ENCODE measurements at places on chromosomes 4 and X.

- no peak for DNase-seq
These were observed 63.6 kb downstream of the SMARCAD1 start for GRCh38 chr4:94271248-94271647.

DNA sequence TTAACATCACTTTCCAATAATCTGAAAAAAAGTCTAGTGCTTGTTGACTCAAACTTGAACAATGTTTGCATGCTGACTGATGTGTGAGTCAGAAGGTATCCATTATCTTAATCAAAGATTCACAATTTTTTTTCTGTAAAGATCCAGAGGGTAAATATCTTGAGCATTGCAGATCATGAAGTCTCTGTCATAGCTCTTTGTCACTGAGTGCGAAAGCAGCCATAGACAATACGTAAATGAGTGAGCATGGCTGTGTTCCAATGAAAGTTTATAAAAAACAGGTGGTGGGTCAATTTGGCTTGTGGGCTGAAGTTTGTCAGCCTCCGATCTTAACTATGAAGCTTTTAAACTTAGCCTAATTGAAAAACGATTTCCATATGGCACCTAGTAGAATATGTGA is 37.7 kb downstream of the NHS start:
- no peak for DNase-seq

DNA sequence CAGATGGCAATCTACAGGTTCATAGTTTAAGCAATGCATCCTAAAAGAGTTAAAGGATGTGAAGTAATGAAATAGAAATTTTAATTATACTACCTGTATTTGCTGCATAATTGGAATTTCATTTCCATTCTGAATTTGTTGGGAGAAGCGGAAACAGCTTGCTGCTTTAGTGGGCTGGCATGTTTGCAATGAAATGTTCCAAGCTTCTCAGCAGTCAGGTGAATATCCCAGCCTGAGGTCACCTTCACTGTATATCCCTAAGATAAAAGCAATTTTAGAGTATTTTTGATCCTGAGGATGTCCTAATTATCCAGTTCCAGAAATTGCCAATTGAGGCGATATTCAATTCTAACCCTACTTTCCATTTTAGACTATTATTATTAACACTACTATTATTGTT is 136.1 kb upstream of the ARSJ start:
- no peak for DNase-seq

GRCh38 chrX:7202206-7202605 is 54.3 kb upstream of the PUDP start:
- DNase-seq, result no peak

DNA sequence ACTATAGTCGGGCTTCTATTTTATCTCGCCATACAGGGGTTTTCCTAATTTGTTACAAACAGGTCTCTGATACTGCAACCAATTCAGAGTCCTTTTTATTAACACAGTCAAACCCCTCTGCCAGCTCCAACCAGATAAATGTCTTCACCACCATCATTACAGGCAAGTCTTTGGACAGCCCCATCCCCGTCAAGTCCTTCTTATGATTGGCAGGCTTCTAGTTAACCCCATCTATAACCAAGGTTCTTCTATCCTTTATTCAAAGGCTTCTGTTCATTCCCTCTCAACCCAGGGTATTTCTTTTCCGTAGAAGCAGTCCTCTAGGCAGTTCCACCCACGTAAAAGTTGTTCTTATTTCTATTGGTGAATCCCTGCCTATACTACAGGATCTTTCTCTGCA is 29.9 kb upstream of the FOXR2 start:
- DNase-seq, result no peak

DNA sequence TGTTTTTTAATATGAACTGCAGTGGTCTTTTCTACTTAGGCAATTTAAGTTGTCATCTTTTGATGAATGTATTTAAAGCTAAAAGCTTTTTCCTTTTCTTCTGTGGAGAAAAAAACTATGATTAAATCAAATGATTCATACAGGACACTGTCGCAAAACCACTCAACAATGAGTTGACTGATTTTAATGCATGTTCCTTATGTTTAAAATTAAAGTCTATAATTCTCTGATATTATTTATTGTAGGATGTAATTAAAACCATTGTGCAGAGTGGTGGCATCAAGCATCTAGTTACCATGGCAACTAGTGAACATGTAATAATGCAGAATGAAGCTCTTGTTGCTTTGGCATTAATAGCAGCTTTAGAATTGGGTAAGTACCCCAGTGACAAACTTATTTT is 172.5 kb downstream of the RAP1GDS1 start:
- DNase-seq, result no peak

GRCh38 chr4:124973716-124974115 is 261.2 kb upstream of the ANKRD50 start:
- no peak for DNase-seq

DNA sequence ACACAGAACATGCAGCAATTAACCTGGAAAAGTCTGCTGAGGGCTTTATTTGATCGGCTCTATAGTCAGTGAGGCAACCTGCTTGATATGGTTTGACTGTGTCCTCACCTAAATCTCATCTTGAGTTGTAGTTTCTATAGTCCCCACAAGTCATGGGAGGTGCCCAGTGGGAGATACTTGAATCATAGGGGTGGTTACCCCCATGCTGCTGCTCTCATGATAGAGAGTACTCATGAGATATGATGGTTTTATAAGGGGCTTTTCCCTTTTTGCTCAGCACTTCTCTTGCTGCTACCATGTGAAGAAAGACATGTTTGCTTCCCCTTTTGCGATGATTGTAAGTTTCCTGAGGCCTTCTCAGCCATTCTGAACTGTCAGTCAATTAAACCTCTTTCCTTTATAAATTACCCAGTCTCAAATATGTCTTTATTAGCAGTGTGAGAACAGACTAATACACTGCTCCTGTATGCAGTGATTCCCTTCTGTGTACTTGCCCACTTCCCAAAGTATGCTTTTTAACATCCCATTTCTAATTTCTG is 78.2 kb downstream of the NPFFR2 start:
- DNase-seq, result no peak

DNA sequence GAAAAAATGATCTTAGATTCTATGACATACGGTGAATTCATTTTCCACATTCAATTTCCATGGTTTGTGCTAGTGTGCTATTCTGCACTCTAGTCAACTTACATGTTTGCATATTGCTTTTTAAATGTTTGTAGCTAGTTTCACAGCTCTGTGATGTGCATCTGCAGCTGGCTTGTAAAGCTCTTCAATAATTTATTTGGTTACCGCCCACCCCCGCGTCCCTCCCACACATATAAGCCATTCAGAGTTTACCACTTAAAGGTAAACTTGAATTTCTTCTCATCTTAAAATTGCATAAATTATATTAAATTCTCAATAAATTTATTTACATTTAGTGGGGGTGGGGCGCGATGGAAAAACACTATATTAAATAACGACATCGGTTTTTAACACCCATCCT is 291 bp upstream of the NBDY start:
- DNase-seq, result no peak

- DNase-seq, result no peak
These were observed 60.9 kb downstream of the LEF1 start for GRCh38 chr4:108107729-108108382.

DNA sequence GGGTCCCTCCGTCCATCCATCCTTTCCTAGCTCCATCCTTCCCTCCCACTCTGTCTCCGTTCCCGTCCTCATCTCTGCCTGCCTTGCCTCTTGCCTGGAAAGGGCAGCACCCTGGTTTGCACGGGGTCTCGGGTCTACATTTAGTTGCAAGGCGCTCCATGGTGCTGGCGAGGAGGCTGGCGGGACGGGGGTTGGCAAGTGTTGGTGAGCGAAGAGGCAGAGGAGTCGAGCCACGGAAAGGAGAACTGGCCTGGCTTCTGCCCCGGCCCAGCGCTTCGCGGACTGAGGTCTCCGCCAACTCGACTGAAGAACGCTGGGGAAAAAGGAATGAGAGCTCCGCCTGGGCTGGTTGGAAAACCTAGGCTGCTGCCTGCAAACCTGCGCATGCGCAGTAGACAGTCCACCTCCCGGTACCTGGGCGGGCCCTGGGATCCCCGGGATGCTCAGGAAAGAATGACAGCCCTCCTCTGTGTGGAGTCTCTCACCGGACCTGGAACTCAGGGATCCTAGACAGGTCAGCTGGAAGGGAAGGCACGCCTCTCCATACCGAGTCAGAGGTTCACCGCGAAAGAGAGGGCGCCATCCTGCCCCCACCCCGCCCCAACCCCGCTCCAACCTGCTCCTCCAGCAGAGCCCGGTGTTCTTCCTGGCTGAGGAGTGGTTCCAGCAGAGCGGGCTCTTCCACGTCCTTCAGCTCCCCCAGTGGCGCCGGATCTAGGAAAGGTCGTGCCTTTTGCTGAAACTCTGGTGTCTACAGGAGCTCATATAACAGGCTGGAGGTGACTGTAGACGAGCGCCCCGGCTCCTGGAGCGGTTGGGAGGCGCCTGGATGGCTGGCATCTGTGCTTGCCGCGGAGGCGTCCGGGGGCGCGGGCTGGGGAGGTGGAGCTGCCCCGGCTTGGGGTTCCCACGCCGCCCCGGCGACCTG is 6.0 kb downstream of the FRG2 start:
- no peak for DNase-seq
